ENCODE measurements at places on chromosomes 3 and 15.

- no peak for DNase-seq
Observed at GRCh38 chr3:16050641-16051467, 123.6 kb upstream of the GALNT15 start.

- no peak for DNase-seq
Observed at GRCh38 chr15:68410466-68411342, 21.3 kb downstream of the ITGA11 start.

GRCh38 chr3:53350652-53351051 lies 3.3 kb upstream of the DCP1A start:
- DNase-seq: no peak

GRCh38 chr3:162491952-162492351 lies 995.3 kb downstream of the OTOL1 start:
- DNase-seq: no peak

All from DMS79 treated with DMSO at 0.1 percent for 48 hours (cell line).